ENCODE measurements at places on chromosomes 2 and 18.

GRCh38 chr18:23468753-23469459 lies 15.8 kb downstream of the RIOK3 start:
- no peak for DNase-seq

GRCh38 chr2:73260338-73260984 lies 23.8 kb downstream of the FBXO41 start:
- no peak for DNase-seq

DNA sequence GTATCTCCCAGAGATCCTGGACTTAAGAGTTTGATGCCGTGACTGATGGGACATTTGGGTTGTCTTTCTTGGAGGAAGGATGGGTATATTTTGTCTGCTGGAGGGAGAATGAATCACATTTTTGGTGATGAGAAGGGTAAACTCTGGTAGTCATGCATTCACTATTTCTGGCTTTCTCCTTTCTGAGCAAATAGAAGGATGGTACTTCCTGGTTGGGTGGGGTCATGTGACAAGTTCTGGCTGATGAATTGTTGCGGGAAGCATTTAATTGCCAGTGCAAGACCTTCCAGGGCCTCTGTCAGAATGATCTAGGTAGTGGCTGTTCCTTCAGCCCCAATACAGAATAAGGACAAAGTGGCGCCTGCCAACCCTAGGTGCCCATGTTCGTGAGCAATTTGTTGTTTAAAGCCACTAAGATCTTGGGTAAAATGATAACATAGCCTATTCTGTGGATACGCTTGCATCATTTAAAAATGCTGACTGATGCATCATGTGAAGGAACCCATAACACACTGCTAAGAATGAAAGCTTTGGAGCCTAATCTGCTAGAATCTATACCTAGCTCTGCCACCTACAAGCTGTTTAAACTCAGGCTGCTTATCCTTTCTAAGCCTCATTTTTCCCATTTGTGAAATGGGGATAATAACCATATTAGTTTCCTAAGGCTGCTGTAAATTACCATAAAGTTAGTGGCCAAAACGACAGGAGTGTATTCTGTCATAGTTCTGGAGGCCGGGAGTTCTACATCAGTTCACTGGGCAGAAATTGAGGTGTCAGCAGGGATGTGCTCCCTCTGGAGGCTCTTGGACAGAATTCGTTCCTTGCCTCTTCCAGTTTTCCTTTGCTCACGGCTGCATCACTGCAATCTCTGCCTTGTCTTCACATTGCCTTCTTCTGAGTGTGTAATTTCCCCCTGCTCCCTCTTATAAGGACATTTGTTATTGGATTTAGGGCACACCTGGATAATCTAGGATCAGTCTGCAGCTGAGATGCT lies 281.3 kb downstream of the AGPS start:
- no peak for DNase-seq

GRCh38 chr18:78730546-78730945 lies 249.1 kb upstream of the SALL3 start:
- no peak for DNase-seq

DNA sequence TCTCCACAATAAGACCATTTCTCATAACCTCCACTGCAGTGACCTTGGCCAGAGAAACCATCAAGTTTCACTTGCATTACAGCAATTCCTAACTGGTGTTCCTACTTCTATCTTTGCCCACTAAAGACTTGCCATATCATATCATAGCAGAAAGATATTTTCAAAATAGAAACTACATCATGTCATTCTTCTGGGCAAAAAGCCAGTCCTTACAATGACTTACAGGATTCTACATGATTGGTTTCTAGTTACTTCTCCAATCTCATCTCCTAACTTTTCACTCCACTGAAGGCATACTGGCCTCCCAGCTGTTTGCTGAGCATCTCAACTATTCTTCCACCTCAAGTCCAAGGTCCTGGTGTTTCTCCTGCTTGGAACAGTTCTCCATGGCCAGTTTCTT lies 151.4 kb downstream of the HNMT start:
- no peak for DNase-seq

DNA sequence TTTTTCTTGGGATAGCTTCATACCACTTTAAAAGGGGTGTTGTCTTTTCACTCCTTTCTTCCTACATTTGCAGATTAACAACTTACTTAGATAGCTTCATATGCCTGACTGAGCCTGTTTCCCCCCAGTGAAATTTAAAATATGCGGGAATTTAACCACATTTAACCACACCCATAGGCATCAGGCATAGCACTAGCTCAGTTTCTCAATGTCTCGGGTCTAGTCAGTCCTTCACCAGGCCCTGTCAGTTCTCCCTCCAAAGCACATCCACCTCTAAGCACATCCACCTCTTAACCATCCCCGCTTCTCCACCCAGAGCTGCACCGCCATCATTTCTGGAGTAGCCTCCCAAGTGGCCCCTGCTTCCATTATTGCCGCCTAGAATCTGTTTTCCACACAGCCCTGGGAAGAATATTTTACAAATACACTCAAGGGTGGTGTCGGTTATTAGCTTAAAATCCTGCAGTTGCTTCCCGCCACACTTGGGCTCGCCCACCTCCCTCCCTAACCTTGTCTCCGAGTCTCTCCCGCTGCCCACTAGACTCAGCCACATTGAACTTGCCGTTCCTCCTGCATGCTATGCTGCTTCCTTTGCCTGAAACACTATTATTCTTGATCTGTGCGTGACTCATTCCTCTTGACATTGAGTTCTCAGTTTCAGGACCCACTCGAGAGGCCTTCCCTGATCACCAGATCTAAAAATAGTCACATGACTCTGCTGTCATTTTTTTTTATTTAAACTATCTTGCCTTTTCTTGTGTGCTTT lies 68.3 kb downstream of the SPTBN1 start:
- DNase-seq, result no peak

DNA sequence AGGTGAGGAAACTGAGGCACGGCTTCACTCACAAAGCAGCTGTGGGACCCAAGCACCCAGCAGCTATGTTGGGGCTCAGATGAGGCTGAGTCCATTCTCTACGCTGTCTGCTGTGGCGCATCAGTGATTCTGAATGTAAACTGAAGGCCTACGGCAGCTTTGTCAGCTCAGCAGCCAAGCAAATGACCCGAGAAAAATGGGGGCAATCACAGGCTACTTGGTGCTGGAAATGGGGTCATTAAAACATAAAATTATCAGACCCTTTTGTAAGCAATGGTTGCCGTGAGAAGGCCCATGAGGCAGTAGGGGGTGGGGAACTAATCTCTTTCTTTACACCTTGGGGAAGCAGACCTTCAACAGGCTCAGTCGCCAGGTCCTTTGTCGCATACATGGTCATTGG lies 84.0 kb upstream of the ZCCHC2 start:
- no peak for DNase-seq

GRCh38 chr18:10041180-10041579 lies 127.4 kb downstream of the VAPA start:
- no peak for DNase-seq

DNA sequence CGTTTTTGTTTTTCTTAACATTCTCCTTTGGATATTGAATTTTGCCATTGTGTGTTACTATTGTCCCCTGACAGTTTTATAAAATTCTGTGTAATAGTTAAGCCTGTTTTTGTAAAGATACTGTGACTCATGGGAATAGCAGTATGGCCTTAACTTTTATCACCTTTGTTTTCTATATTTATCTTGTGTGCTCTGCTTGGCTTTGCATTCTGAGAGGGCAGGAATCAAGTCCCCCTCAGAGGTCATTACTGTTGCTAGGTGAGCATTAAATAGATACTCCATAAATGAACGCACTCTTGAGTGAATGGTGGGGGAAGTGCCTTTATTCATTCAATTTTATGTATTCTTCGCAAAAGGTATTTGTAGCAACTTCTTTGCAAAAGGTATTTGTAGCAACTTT lies 160.0 kb downstream of the PHLPP1 start:
- no peak for DNase-seq

DNA sequence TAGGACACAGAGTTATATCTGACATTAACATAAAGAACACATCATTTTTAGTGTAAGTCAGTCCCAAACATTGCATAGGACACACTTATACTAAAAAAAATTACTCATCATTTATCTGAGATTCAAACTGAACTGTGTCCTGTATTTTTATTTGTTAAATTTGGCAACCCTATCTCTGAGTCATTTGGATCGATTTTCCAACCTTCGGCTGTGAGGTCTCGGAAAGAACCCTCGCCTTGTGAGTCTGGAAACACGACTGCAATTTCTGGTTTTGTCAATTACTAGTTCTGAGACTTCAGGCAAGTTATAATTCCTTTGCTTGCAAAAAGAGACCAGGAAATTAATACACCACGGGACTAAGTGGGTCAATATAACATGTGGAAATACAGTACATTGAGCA lies 14.0 kb downstream of the ATP8B1 start:
- DNase-seq, result no peak

- DNase-seq, result no peak
Measured at GRCh38 chr2:129922571-129923264, 56.7 kb upstream of the RAB6C start.

GRCh38 chr2:181231886-181232621 lies 225.1 kb upstream of the ITGA4 start:
- no peak for DNase-seq

DNA sequence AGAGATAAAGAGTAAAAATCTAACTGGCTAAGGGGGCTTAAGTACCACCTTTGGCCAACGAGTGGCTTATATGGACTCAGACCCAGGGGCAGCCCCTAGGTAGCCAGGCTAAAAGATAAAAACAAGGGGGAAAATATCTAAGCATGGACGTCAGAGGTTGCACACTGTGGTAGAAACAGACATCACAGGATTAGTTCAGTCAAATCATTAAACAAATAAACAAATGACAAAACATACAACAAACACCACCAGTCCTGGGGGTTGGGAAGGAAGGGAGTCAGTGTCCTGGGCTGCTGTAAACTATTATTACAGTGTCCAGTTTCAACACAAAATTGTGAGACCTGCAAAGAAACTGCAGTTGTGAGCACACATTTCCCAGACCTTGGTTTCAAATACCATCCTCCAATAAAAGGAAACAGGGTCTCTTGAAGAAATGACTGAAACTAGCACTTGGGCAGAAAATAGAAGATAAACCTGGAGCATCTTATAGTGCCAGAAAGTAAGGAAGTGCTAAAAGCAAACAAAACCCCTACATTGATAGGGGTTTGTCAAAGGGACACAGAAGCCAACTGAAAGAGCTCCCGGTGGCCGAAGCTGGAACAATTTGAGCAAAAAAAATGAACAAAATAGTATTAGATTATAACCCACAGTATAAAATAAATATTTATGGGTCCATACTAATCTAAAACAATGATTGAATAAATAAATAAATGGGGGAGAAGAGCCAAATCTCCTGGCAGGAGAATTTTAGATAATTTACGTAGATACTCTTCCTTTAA lies 154.8 kb upstream of the KLF7 start:
- no peak for DNase-seq

DNA sequence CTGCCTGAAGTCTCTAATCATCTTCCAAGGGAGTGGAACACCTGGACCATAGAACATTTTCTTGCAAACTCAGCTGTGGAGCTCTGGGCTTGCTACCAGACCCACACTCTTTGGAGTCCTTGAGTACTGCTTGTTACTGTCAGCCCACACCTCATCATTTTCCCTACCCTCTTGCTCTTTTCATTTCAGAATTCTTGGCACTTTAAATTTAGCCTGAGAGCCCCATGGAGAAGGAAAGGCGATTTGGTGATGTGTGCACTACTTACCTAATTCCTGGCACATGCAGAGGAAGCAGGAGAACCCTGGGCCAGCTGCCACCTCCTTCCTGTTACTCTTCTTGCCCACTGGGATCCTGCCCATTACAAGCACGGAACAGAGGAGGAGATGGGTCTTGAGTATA lies 31.7 kb downstream of the TMEM178A start:
- no peak for DNase-seq

GRCh38 chr2:152452256-152452973 lies 117.4 kb downstream of the FMNL2 start:
- no peak for DNase-seq

- no peak for DNase-seq
Measured at GRCh38 chr2:95122197-95122551, 566 bp upstream of the MRPS5 start.

DNA sequence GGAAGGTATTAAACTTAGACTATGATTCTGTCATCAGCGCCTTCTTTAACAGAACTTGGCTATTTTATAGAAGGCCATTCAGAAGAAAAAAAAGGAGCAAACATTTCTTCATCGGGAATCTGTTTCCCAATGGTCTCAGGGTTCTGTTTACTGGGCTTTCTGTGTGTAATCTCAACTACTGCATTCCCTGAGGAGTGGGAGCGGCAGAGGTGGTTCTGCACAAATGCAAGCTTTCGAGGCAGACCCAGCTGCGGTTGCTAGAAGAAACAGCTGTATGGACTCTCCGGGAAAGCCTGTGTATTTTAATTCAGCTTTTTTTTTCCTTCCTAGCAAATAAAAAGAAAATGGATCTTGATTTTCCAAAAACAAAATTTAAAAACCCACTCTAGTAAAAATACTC lies 250.7 kb downstream of the NAPG start:
- no peak for DNase-seq

DNA sequence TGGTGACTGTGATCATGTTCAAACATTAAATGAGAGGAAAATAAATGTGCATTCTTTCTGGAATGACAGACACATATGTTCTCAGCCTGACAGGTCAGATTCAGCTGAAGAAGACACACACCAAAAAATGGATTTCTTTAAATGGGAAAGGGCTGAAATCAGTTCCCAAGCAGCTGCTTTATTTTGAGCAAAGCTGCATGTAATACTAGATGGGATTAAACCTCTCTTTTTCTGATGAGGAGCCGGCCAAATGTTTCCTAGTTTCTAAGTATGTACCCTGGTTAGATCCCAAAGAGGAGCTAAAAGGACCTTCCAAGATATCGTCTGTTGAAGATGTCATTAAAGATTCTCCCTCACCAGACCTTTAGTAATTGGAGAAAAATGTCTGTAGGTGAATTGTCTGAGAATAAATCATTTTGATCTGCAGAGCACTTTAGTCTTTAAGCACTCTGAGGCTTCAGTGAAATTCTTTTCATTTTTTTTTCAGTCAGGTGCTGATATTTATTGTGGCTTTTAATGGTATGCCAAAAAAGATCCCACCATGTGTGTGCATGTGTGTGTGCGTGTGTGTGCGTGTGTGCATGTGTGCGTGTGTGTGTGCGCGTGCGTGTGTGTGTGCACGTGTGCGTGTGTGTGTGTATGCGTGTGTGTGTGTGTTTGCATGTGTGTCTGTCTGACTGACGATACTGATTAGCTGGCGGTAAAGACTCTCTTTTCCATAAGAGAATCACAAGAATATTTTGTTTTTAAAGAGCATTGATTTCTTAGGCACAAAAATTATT lies 175.8 kb downstream of the IRS1 start:
- no peak for DNase-seq

GRCh38 chr2:195238826-195239225 lies 418.2 kb upstream of the SLC39A10 start:
- no peak for DNase-seq
